ENCODE measurements at places on chromosomes 12 and 14.

DNA sequence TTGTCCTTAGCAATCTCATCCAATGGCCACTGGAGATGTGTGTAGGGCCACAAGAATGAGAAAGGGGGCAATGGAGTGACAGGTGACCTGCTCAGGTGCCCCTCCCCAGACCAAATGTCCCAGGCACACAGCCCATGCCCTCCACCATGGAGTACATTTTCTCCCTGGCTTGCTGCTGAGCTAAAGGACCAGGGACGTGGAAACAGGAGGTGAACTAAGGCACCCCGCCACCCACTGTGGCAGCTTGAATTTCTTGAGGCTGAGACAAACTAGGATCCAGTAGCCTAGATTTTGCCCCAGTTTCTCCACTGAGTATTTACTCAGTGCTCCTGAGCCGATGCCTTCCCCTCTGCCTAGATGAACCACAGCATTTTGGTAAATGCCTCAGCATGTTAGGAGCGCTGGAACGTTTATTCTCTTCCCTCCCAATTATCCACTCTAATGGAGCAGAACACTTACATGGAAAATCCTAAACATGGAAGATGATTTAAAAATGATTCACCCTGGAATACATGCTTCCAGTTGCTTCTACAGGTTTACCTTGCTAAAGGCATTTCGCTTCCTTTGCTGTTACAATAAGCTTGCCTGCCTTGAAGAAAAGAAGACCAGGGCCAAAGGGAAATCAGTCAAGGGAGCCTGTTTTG, 198.0 kb downstream of the ZFP36L1 start:
- DNase-seq = no peak

- no peak for DNase-seq
Measured at GRCh38 chr12:115895247-115895646, 382.2 kb downstream of the MED13L start.

- no peak for DNase-seq
Measured at GRCh38 chr12:104673696-104674482, 217.1 kb downstream of the CHST11 start.

GRCh38 chr12:13472690-13473089, 276.2 kb downstream of the EMP1 start:
- DNase-seq = no peak

DNA sequence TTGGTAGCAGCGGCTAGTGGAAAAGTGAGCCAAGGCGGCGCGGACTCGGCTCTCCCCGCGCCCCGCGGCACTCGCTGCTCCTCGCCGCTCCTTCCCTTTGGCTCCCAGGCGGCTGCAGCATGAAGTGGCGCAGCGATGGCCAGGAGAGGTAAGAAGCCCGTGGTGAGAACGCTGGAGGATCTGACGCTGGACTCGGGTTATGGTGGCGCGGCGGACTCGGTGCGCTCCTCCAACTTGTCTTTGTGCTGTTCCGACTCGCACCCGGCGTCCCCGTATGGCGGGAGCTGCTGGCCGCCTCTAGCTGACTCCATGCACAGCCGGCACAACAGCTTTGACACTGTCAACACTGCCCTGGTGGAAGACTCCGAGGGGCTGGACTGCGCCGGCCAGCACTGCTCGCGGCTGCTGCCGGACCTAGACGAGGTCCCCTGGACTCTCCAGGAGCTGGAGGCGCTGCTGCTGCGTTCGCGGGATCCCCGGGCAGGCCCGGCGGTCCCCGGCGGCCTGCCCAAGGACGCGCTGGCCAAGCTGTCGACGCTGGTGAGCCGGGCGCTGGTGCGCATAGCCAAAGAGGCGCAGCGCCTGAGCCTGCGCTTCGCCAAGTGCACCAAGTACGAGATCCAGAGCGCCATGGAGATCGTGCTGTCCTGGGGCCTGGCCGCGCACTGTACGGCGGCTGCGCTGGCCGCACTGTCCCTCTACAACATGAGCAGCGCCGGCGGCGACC, 225.6 kb upstream of the CRY1 start:
- peak; percentile 57 for DNase-seq

GRCh38 chr14:22106700-22107697, 433.4 kb upstream of the OR4E1 start:
- DNase-seq = no peak

DNA sequence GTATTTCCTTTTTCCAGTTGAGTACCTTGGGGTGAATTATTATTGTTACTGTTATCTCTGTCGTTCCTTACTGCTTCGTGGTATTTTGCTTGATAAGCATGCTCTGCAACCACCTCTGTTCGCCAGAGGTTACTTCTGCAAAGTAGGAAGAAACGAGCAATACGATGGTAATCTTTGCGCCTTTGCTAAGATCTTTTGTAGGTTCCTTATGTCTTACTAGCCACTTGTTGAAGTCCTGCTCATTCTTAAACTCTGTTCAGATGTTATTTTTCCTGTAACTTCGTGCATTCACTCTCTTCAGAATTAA, 729 bp upstream of the M6PR start:
- peak; percentile 82 for DNase-seq

- peak; percentile 52 for DNase-seq
Measured at GRCh38 chr12:123761841-123762714, at the start of gene DNAH10. TSS of gene DNAH10 (plus strand) at chr12:123762301. CDS start at chr12:123762337, 36 bp downstream.

DNA sequence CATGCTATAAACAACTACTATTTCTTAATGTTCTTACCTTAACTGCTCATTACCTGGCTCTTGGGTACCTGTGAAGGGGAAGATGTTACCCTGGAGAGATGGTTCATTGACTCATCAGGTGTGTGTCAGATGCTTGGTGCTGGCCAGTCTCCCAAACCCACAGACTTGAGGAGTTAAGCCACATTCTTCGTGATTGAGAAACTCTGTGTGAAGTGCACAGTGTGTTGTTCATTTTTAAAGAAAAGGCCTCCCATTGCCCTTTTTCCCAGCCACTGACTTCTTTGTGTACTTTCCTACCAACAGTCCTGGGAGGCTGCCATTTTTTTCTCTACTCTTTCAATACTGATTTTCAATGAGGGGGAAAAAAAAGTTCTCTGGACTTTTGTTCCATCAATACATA, 3.2 kb downstream of the MGST1 start:
- DNase-seq = no peak

DNA sequence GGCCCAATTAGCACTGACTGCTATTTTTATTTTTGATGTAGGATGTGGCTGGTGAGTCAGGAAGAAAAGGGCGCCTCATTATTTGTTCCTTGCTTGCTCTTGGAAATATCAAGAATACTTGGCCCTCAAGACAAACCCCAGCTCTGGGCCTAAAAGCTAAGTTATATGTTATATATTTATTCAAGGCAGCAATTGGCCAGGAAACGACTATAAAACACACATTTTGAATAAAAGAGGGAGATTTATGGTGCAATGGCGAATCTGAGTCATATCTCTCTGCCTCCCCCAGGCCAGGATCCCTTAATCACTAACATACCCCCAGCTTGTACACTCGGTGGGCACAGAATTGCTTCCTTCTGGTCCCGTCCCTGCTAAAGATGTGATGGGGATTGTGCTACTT, 63.3 kb downstream of the TBX5 start:
- no peak for DNase-seq

DNA sequence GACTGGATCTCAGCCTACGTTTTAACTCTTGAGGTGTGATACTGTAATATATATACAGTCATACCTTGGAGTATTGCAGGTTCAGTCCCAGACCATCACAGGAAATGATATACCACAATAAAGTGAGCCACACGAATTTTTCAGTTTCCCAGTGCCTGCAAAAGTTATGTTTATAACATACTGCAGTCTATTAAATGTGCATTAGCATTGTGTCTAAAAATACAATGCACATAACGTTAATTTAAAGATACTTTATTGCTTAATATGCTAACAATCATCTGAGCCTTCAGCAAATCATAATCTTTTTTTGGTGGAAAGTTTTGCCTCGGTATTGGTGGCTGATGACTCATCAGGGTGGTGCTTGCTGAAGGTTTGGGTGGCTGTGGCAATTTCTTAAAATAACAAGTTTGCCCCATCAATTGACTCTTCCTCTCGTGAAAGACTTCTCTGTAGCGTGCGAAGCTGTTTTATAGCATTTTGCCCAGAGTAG, 18.9 kb downstream of the PYROXD1 start:
- DNase-seq = no peak

DNA sequence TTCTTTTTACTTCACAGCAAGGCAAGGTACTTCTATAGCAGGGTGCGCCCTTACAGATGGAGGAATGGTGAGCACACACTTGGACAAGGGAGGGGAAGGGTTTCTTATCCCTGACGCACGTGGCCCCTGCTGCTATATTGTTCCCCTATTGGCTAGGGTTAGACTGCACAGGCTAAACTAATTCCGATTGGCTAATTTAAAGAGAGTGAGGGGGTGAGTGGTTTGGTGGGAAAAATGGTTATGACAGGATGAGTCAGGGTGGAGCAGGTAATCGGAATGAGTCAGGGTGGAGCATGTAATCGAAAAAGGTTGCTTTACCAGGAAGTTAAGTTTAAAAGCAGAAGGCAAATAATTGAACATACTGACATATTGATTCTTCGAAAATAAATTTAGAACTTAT, 23.7 kb upstream of the RAB21 start:
- DNase-seq = no peak

DNA sequence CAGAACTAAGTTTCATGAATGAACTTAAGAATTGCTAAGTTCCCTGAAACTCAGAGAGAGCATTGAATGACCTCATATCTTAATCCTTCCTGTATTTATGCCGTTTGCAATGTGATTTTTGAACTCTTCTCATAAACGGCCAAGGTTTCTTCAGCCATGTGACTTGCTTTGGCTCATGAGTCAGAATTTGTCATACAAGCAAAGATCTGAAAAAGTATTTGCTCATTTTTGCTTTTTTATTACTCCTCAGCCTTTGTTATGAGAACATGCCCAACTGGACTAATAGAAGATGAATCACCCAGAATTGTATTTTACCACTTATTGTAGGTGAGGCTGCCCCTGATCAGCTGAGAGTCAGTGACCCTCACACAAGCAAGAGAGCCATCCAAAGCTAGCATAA, 693.8 kb downstream of the BCL11B start:
- no peak for DNase-seq

DNA sequence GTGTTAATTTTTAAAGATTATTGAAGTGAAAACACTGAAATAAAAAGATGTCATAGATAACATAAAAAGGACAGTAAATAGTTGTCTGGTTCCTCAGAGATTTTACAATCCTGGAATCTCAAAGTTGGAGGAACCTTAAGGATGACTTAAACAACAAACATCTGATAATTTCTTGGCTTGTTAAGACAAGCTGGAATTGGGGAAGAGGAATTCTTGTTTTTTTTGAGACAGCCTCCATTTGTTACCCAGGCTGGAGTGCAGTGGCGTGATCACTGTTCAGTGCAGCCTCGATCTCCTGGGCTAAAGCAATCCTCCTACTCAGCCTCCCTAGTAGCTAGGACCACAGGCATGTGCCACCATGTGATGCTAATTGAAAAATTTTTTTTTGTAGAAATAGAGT, 2.3 kb downstream of the ZNF410 start:
- no peak for DNase-seq

GRCh38 chr12:76035045-76035444, 3.5 kb upstream of the PHLDA1 start:
- DNase-seq = no peak

DNA sequence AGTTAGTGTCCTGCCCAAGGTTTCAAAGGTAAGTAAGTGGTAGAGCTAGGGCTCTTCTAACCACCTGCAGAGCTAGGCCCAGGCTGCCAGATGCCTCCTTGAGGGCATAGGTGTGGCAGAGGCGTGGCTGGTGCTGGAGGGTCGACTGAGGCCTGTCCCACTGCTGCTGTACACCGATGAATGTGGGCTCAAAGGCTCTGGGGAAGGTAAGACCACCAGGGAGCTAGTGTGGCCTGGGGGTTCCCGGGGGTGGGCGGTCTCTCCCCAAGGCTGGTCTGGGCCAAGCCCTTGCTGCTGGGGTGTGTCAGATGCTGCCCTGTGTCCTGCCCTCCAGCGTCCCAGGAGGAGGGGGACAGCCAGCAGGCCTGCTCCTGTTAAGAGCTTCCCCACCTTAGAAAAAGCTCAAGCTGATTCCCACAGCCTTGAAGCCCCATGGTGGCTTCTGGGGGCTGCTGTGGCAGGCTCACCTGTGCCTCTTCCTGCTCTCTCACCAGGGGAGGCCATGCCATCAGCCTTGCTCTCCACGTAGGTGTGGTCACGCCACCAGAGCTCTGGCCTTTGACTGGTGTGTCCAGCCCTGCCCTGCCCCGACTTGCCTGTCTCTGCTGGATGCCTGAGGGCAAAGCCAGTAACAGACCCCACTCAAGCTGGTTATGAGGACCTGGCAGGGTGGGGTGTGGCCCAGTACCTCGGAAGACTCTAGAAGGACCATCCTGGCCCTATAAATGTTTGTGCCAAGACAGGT, 36.8 kb downstream of the SH2B3 start:
- no peak for DNase-seq

DNA sequence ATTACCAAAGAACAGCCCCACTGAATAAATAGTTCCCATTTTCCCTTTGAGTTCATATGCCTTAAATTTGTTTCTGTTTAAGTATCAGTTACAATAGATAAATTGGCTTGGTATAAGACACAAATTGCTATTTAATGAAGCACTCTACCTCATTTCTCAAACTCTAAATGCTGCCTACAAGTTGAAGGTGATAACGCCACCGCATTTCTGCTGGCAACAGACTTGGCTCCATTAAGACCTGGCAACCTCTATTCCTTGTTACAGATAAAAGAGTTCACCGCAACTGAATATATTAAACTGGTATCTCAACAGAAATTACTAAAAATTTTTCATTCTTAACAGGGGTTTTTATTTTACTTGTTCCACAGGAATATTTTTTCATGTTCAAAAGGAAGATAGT, 35.6 kb downstream of the GXYLT1 start:
- no peak for DNase-seq

GRCh38 chr12:93315907-93316622, 61.7 kb upstream of the NUDT4 start:
- no peak for DNase-seq

DNA sequence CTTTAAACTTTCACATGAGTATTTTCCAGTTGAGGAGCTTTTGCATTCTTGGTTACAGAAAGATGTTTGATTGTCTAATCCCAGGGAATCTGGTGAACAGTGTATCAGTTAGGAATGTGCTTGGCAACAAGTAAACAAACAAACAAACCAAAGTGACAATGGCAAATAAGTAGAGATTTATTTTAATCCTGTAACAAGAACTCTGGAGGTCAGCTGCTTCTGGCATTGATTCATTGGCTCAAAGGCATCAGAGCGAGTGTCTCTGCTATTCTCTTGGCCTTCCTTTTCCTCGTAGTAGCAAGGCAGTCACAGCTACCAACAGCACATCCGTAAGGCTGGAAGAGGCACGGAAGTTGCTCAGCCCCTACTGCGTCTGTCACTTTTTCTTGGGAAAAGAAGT, 37.2 kb downstream of the CRADD start:
- DNase-seq = no peak

- DNase-seq = no peak
Measured at GRCh38 chr12:90770861-90771260, 184.1 kb downstream of the CCER1 start.
